ENCODE measurements at places on chromosomes 1 and 21.

DNA sequence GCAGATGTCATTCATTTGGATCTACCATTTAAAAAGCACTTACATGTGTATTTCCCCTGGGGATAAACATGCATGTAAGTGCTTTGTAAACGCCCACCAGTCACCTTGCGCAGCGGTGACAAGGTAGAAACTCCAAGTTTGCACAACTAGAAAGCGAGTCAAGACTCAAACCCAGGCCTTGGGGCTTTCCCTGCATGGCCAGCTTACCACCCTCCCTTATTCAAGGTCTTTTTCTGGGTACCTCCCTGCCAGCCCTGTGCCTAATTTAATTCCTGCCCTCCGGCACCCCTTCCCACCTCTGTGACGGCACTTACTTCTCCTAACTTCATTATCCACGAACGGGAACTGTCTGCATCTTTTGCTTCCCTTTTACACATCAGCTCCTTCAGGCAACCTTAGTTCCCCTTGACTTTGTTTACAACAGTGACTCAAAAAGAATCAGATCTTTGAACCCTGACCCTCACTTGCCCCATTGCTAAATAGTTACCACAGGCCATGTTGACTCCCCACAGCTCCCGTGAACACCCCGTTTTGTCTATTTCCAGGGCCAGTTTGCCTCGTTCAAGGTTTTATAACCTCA is 138.3 kb upstream of the ETS2 start:
- DNase-seq = no peak

DNA sequence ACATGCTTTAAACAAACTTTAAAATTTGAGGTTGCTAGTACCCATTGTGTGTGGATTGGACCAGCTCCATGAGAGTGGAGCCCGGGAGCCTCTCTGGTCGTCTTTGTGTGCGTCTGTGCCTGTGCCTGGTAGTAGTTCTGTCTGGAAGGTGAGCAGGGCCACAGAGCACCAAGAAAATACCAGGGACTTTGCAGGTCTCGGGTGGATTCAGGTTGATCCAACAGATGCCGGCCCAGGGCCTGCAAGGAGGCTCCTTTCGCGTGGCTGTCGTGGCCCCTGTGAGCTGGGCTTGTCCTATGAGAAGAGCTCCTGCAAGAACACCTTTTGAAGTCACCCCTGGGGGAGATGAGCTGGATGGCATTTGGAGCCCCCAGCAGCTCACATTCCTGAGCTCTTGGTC is 28.3 kb downstream of the COL18A1 start:
- DNase-seq = no peak

- DNase-seq = no peak
These were observed 82.6 kb downstream of the NENF start for GRCh38 chr1:212515329-212515760.

DNA sequence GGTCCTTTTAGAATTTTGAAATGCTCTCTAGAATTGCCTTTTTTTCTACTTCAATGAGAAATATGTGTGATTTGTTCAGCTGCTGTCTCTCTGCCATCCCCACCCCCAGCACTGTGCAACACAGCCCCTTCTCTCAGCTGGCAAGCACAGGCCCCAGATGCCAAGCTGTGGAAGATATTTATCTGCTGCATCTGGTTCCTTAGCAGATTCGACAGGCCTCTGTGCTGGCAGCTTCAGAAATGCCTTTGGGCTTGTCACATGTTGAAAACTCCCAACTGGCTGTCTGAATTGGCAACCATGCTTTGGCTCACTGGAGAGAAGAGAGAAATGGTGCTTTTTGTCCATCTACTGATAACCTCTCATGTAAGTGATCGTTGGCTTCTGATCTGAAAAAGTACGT is 206.7 kb upstream of the C1orf87 start:
- DNase-seq = no peak

- DNase-seq = no peak
These were observed 63.6 kb downstream of the EPHB2 start for GRCh38 chr1:22773981-22774832.

- no peak for DNase-seq
These were observed 12.3 kb upstream of the ALPL start for GRCh38 chr1:21496886-21497285.

DNA sequence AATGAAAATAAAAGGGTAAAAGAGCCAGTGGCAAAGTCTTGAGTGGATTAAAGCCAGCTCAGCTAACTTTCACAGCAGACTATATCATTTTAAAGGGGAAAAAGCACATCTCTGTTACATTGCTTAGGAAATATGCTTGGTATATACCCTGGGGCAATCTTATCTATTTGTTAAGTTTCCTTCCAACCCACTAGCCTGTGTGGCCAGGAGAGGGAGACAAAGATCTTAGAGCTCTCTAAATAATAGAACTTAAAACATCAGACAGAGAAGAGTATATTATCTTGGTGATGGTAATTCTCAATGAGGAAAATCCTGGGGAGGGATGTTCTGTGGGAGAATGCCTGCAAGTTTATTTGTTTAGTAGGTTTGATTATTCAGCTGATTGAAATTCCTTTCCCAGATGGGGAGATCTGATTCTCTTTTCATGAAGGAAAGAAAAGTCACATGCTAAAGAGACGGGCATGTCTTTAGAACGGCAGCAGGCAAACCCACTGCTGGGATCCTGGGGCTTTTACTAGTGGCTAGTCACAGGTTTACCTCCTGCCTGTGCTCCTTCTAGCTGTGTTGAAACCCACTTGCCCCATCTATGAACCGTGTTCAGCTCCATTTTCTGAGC is 3.6 kb downstream of the KCNE2 start:
- peak; percentile 58 for DNase-seq

- DNase-seq = no peak
These were observed 12.3 kb downstream of the CCDC185 start for GRCh38 chr1:223405507-223405906.

DNA sequence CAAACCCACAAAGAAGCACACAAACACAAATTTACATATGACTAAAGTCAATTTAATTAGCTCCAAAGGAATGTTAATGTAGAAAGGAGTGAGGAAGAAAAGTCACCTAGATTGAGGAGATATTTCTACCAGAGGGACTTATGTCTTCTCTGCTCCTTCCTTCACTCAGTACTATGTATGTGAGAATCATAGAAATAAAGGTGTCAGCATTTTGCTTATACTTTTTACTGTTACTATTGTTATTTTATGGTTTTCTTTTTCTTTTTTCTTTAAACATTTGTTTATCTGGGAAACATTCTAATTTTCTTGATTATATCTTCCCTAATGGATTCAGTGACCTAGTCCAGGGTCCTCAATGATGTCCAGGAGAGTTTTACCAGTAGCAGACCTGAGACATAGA is 511.9 kb upstream of the NCAM2 start:
- no peak for DNase-seq

GRCh38 chr1:36401602-36402503 is 4.1 kb upstream of the LSM10 start:
- no peak for DNase-seq

DNA sequence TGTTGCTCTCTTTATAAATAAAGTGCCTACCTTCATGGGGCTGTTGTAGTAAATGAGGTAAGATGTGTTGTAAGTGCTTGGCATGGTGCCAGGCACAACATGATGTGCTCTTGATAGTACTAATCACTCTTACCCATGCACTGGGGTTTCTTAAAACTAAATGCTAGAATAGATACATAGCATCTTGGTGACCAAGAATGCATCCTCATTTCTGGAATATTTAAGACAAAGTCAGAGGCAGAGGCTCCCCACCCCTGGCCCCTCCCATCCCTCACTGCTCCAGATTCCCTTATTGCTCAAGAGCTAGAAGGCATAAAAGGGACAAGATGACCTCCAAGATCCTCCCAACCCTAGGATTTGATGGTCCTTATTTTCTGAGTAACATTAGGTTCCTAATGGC is 61.3 kb downstream of the GLUL start:
- DNase-seq = no peak

DNA sequence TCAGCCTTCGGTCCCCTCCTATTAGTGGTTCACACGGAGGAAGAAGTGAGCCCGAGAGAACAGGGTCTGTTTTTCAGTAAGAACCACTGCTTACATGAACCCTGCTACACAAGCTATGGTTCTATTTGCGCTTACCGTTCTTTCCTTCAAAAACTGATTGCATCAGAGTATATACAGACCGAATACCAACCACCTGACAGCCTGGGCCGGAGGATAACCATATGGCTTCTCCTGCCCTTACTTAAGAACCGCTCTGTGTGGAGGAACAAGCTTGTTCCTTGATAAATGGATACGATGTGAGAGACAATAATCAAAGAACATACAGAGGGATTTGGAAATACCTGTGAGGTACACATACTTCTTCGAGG is 1.1 kb upstream of the KCNT2 start:
- DNase-seq = no peak

- DNase-seq = no peak
These were observed 23.7 kb downstream of the CLIC6 start for GRCh38 chr21:34692458-34693020.

GRCh38 chr1:244815600-244816099 is 19.8 kb upstream of the COX20 start:
- DNase-seq = no peak

DNA sequence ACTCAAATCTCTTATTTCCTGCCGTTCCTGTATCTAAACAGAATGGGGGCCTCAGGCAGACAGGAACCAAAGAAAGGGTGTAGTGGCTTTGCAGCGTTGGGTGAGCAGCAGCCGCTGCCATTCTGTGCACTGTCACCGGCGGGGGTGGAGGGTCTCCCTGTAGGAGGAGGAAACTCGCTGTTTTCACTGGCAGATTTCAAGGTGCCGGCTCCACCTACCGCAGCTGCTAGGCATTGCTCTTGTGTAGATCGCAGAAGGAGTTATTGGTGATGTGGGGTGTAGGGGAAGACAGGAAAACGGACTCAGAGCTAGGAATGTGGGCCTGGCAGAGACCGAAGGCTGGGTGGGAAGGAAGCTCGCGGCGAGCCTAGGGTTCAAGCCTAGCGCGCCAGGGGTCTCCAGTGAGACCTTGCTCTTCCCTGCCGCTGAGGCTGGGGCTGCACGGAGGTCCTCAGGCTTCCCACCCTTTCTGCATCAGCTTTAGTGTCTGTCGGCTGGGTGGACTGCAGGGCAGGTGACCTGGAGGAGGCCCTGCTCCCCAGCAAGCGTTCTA is 20.8 kb downstream of the ATP5PO start:
- DNase-seq = no peak

- DNase-seq = no peak
These were observed 958 bp downstream of the DDR2 start for GRCh38 chr1:162633081-162633762.

GRCh38 chr1:215526147-215526845 is 40.8 kb upstream of the KCTD3 start:
- DNase-seq = peak; percentile 61

DNA sequence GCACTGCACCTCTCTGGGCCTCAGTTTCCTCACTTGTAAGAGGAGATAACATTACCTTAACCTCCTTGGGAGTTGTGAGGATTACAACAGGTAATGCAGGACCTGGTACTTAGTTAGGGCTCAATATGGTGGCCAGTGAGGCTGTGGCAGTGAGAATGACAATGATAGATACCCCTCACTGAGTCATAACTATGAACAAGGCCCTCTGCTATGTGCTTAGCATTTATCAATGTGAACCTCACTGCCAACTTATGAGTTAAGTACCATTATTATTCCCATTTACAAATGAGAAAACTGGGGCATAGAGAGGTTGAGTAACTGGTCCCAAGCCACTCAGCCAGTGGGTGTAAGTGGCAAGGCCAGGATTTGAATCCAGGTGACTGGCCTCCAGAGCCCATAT is 64.4 kb downstream of the HMGB4 start:
- no peak for DNase-seq

DNA sequence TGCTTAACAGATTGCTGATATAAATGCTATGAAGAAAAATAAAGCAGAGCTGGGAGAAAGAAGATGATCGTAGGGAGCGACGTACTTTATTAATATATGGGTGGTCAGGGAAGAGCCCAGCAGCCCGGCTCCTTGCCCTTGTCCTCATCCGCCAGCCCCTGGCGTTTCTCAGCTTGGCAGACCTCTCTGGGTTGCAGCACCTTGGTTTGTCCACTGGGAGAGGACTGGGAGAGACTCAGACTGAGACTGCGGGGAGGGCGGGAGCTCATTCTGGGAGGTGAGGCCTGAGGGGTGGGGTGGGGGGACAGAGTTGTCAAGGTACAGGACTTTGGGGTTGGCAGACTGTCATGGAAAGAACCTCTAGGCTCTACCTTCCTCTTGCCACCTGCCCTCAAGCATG is 3.3 kb upstream of the S100A3 start:
- no peak for DNase-seq

Measured in LoVo (cell line).